RWPE2 (cell line): ENCODE measurements at places on chromosomes 3 and 15.

GRCh38 chr3:194399874-194400411 lies 877 bp upstream of the GP5 start:
- DNase-seq, result no peak

DNA sequence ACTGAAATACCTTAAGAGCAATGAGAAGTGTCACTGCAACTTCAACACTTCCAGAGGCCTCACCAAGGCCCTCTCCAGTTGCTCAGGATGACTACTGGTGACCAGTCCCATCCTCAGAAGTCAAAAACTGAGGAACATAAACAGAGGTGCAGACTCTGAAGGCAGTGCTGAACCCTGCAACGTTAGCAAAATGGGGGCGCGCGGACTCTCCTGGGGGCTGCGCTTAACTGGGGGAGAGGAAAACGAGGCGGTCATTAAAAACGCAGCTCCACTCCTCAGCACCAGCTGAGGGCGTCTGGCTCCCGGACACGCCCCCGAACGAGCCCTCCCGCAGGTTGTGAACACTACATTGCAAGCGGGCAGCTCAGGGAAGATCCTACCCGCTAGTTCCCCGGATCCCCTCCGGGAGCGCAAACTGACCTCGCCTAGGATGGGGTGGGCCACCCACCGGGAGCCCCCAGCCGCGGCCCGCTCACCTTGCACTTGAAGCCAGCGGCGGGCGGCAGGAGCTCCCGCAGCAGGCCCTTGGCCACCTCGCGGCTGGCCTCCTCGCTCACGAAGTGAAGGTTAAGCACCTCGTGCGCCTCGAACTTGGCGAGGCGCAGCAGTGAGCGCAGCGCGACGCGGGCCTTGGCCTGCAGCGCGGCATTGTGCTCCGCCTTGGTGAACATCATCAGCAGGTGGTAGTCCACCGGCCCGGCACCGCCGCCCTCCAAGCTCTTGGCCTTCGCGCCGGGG lies 711 bp downstream of the XXYLT1 start:
- peak; percentile 51 for DNase-seq

- DNase-seq, result no peak
Observed at GRCh38 chr3:98764472-98764884, 1.3 kb downstream of the ST3GAL6 start.

- DNase-seq, result no peak
Observed at GRCh38 chr3:185746470-185746869, 78.4 kb downstream of the IGF2BP2 start.

- peak; percentile 55 for DNase-seq
Observed at GRCh38 chr3:170222647-170223541, 670 bp downstream of the PRKCI start.

GRCh38 chr3:147960786-147961185 lies 551.6 kb downstream of the ZIC1 start:
- DNase-seq, result no peak

- DNase-seq, result no peak
Observed at GRCh38 chr3:142282503-142282902, 57.1 kb upstream of the GK5 start.

- DNase-seq, result no peak
Observed at GRCh38 chr15:89003865-89004725, 84.2 kb upstream of the ABHD2 start.

DNA sequence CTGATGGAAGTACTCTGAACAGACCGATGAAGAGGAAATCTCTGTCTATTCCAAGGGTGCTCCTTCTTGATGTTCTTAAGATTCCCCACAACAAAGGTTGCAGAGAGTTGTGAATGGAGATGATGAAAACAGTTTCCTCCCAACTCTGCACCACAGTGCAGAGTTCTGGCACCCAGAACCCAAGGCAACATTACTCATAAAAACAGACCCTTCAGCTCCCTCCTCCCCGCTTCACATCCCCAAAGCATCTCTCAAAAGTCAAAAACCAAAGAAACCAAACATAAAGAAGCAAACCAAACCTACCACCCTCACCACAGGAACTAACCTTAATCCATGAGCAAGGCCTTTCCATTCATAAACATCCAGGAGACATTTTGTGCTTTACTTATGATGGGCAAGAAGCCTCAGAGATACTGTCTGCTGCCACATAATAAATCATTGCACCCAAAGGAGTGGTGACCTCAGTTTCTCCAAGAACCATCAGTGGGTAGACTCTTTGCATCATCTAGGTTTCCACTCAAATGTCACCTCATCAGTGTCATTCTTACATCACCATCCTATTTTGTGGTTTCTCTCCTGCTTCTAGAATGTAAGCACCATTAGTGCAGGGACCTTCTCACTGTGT lies 13.2 kb downstream of the PCOLCE2 start:
- no peak for DNase-seq

- DNase-seq, result no peak
Observed at GRCh38 chr3:196354132-196354531, 15.9 kb upstream of the TM4SF19 start.
